Naive thymus-derived CD8-positive, alpha-beta T cell (primary cell): ENCODE measurements at places on chromosomes 3 and 15. TPM values are rescaled to one million over a fixed set of nuclear protein-coding genes. Genes with fewer than 3 reads are reported as not detected.
A peak's percentile ranks its signal among the peaks of the same experiment; 100 is the strongest.

DNA sequence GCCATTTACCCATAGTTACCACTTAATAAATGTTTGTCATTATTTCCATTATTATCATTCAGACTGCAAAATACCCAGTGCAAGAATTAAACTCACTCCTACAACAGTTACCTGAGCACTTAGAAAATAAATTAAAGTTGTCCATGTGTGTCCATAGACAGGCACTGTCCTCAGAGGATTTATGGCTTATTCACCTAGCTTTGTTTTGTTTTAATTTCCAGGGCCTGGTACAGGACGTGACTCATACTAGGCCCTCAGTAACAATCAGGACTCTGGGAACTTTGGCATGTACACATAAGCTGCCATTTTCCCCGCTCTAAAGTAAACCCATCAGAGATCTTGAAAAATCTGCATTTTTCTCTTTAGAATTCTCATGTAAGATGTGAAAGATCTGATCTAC lies 458.5 kb upstream of the ARRDC4 start:
- H3K4me1 ChIP-seq, result no peaks in the 10 kb centered on the region
- H3K27ac ChIP-seq, result no peak overlapping the region
- H3K27me3 ChIP-seq, result no peaks in the 10 kb centered on the region

RGMA gene
- not detected for polyA plus RNA-seq

DNA sequence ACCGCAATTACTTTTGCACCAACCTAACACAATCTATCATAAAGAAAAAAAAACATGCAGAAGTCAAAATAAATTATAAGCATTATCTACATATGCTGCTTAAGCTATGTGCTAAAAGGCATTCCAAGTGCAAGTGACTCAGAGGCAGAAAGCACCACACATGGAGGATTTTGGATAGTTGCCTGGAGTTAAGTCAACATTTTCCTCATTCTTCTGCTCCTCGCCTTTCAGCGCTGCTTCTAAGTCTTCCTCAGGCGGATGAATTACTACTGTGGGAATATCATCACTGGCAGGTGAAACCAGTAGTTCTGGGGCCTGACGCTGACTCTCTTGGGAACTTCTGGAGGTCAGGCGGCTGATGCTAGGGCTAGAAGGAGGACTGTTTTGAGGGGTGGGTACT lies 53.1 kb downstream of the SLC4A7 start:
- no peaks in the 10 kb centered on the region for H3K4me1 ChIP-seq
- H3K27ac ChIP-seq, result no peak overlapping the region
- no peak for DNase-seq
- no peaks in the 10 kb centered on the region for H3K27me3 ChIP-seq
- no peak overlapping the region for H3K4me3 ChIP-seq

GRCh38 chr15:88647351-88648105 lies 8.7 kb downstream of the ISG20 start:
- no peak for DNase-seq
- H3K36me3 ChIP-seq, result no peaks in the 10 kb centered on the region
- H3K27ac ChIP-seq, result peak overlapping the region; percentile 100
- H3K4me3 ChIP-seq, result peak overlapping the region; percentile 85

DNA sequence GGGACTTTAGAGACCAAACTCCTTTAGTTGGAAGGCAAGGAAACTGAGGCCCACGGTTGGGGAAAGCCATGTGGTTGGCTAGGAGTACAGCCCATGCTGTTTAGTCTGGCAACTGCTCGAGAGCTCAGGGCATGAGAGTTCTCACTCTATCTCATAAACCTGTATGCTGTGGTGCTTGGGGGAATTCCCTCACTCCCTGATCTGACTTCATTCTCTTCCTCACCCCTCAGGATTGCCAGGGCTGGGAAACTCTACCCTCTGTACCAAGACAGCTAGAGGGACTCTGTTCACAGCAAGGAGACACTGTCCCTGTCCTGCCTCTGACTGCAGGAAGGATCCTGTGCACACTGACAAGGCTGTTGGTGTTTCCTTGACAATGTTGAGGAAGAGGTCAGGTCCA lies 230.2 kb downstream of the ZNF621 start:
- H3K4me1 ChIP-seq, result no peaks in the 10 kb centered on the region
- no peak for DNase-seq
- no peak overlapping the region for H3K4me3 ChIP-seq
- H3K27me3 ChIP-seq, result peaks cover 7% of the 10 kb centered on the region
- H3K27ac ChIP-seq, result no peak overlapping the region

- H3K27me3 ChIP-seq, result no peaks in the 10 kb centered on the region
- no peak overlapping the region for H3K27ac ChIP-seq
- H3K36me3 ChIP-seq, result no peaks in the 10 kb centered on the region
- DNase-seq, result no peak
- H3K4me3 ChIP-seq, result no peak overlapping the region
Measured at GRCh38 chr15:25184356-25185155, 229.8 kb downstream of the SNRPN start.
